ENCODE measurements at places on chromosomes 2 and 18.

DNA sequence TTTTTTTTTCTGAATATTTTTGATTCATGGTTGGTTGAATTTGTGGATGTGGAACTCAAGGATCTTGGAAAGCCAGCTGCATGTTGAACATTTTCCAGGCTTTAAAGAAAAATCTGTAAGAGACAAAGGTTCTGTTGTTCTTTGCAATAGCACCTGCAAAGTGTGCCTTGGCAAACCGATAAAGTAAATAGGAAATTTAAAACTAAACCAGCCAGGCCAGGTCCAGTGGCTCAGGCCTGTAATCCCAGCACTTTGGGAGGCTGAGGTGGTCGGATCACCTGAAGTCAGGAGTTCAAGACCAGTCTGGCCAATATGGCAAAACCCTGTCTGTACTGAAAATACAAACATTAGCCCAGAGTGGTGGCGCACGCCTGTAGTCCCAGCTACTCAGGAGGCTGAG, 74.4 kb downstream of the RIF1 start:
- DNase-seq: no peak

GRCh38 chr18:3246635-3247239, 864 bp upstream of the MYL12A start:
- peak; percentile 40 for DNase-seq

- DNase-seq: no peak
Observed at GRCh38 chr2:95347681-95348608, 50.8 kb downstream of the KCNIP3 start.

DNA sequence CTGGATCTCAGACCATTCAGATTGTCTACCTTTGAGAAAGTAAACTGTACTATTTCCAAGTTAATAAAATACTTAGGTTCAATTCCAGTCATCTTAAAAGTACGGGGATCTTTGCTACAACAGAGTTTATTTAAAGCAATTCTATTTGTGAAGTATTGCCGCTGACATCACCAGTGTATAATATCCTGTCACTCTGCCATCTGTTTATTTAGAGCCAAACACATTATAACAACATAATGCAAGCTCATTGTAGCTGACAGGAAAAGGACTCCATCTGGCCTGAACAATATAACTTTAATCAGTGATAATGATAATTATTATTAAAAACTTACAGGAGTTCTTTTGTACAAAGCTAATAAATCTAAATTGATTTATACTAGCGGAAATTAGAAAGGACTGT, 786.8 kb downstream of the ERBB4 start:
- no peak for DNase-seq

DNA sequence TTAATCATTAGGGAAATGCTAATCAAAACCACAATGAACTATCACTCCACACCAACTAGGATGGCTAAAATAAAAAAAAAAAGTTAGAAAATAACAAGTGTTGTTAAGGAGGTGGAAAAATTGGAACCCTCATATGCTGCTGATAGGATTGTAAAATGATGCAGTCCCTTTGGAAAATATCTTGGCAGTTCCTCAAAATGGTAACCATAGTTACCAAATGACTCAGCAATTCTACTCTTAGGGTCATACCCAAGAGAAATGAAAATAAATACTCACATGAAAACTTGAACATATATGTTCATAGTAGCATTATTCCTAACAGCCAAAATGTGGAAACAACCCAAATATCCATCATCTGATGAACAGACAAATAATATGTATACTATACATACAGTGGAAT, 15.7 kb upstream of the ACVR2A start:
- DNase-seq: no peak

- DNase-seq: no peak
Observed at GRCh38 chr2:52465287-52465686, 1302.3 kb upstream of the CHAC2 start.

GRCh38 chr2:36369163-36369562, 13.6 kb downstream of the CRIM1 start:
- no peak for DNase-seq

DNA sequence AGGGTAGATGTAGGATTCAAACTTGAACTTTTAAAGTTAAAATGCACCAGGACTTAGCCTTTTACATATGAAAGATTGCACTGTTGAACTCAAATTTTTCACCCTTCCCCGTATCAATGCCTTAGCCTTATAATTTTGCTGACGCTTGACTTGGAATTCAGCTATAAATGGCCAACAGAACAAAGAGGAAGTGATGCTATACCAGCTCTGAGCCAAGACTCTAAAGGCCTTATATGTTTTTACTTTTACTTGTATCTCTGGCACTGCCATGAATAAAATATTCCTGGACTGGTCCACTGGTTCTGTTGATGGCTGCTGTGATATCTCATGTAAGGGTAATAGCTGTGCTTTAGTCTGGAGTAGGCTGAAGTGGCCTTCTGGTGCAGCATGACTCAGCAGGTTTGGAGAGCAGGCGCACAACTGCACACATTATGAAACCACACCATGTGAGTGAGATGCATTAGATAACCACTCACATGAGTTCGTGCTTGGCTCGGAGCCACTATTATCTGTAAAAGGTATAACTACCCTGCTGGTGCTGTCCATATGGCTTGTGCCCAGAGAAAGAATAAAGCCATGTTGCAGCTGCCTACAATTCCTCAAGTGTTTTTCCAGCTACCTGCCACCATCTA, 8.4 kb upstream of the IER3IP1 start:
- DNase-seq: peak; percentile 28

GRCh38 chr2:46106690-46107089, 190.5 kb upstream of the EPAS1 start:
- no peak for DNase-seq

DNA sequence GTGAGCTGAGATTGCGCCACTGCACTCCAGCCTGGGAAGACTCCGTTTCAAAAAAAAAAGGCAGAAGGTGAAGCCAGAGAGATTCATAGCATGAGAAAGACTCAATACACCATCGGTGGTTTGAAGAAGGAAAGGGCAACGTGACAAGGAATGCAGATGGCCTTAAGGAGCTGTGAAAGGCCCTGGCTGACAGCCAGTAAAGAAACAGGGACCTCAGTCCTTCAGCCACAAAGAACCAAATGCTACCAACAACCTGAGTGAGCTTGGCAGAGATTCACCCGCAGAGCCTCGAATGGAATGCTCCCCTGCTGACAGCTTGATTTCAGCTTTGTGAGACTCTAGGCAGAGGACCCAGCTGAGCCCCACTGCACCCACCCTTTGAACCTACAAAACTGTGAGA, 154.9 kb upstream of the NDUFV2 start:
- no peak for DNase-seq

GRCh38 chr2:229025653-229026052, 245.4 kb downstream of the PID1 start:
- no peak for DNase-seq

DNA sequence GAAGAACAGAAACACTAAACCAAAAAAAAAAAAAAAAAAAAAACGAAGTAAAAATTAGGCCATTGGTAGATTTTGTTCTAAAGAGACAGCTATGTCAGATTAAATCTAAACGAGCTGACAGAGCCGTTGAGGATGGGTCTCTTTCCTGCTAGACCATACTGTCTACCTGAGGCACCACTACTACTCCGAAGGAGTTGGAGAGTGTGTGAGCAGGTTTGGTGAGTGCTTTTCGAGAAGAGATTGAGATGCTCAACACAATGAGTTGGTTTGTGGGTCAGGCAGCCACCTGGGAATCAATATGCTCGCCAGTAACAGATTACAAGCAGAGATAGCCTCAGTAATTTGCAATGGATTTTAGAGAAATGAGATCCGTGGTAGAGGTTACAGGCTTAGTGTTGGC, 281.5 kb upstream of the EPAS1 start:
- no peak for DNase-seq

- no peak for DNase-seq
Observed at GRCh38 chr18:49223837-49224529, 236.5 kb downstream of the DYM start.

- no peak for DNase-seq
Observed at GRCh38 chr18:46283268-46283667, 179.1 kb downstream of the HAUS1 start.

GRCh38 chr2:120779781-120780283, 44.2 kb downstream of the GLI2 start:
- peak; percentile 38 for DNase-seq

- DNase-seq: no peak
Observed at GRCh38 chr2:31203916-31204315, 13.4 kb downstream of the CAPN14 start.

GRCh38 chr2:78416625-78417300, 608.7 kb upstream of the REG3G start:
- DNase-seq: no peak

DNA sequence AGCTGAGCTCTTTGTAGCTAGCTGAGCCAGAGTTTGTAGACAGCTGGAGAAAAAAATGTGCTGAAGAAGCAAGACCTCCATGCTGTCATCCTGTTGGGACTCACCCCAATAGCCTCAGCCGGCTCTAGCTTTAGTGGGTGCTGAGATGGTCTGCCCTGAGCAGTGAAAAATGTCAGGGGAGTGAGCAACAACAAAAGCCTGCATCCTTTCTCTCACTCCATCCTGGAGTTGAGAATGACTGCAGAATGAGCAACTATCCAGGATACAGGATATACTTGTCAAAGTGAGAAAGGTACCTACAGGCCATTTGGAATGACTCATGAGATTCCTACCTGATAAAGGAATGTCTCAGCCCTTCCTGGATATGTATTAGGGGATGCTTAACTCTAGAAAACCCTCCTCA, 146.1 kb upstream of the DLX2 start:
- DNase-seq: no peak

DNA sequence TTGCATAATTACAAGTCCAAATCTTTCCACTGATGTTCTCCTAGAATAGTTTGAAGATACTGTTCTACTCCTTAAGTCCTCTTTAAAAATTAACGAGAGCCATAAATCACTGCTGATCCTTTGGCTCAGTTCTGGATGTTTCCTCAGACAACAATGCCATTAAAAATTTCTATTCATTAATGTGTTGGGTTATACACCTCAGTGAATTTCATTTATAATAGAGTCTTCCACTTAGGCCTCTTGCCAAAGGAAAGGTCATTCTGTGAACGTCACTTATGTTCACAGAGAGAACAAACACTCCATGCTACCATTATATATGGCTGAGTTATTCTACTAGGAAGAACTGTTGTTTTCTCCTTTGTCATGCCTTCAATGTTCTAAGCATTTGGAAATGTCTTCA, 1472.3 kb upstream of the CELF4 start:
- no peak for DNase-seq

DNA sequence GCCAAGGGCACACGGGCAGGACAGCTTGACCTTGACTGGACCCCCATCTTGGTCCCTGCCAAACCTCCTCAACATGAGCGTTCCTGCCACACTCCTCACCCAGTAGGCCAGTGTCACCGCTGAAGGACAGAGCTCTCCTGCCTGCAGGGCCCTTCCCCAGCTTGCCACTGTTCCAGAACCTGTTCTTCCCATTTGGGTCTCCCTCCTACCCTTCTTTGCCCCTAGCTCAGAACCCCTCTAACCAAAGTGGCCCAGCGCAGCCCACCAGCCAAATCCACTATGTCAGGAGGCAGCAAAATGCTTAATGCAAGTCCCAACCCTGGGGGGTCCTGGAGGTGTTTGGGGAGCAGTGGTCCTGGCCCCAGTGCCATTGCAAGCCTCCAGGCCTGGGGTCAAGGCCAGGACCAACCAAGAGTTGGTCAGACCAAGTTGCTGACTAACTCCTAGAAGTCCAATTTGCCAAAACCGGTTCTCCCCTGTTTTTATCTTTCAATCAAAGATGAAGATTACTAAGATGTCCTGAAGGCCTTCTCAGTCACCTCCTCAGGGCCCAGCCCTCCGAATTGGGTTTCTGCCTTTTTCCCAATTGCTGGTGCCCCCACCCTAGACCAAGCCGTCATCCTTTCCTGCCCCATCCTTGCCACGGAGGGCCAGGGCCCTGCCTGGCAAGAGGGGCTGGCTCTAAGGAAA, 4.5 kb upstream of the ASPRV1 start:
- DNase-seq: no peak

DNA sequence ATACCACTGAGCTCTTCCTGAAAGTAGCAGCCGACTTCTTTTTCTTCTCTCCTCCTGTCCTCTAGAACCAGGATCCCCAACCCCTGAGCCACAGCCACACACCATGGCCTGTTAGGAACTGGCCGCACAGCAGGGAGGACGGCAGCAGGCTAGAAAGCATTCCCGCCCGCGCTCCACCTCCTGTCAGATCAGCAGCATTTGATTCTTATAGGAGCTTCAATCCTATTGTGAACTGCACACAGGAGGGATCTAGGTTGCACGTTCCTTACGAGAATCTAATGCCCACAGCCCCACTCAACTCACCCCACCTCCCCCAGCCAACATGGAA, 179.1 kb upstream of the SH3BP4 start:
- DNase-seq: peak; percentile 53

GRCh38 chr2:19799881-19800780, 101.7 kb downstream of the TTC32 start:
- DNase-seq: no peak

DNA sequence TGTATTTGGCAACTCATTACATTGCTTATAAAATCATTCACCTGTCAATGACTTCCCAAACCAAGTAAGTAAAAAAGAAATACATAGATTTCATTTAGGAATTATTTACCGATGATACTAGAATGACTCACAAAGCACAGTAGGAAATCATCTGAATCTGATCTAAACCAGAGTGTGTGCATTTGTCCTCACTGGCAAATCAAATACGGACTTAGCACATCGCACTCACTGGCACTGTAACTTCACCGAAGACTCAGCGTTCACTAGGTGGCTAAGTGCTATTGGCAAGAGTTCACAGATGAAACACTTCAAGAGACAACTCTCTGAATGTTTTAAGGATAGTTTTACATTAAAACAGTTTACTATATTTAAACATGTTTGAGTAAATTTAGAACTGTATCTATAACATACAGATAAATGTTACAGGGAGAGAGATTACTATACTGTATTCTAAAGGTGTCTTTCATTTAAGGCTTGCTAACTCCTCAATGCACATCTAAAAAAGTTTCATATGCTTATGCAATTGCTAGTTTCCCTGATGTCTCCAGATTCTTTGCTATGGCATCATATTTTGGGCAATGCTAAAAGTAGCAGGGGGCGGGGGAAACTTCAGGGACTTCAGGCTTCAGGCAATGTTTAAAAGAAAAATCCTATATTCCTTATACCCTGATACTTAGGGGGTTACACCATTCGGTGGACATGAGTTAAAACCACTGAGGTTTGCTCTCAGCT, 48.8 kb downstream of the STK39 start:
- no peak for DNase-seq

DNA sequence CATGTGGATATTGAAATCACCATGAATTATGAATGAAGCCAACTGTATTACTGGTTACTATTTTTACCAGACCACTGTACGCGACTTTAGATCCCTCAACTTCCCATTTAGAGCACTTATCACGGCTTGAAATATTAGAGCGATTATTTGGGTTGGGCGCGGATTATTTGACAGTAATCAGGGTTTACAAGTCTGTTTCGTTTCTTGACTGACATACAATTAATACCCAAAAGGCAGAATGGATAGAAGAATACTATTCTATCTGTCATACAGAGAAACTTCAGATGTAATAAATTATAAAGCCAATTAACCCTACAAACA, 496 bp upstream of the NAPG start:
- DNase-seq: no peak

DNA sequence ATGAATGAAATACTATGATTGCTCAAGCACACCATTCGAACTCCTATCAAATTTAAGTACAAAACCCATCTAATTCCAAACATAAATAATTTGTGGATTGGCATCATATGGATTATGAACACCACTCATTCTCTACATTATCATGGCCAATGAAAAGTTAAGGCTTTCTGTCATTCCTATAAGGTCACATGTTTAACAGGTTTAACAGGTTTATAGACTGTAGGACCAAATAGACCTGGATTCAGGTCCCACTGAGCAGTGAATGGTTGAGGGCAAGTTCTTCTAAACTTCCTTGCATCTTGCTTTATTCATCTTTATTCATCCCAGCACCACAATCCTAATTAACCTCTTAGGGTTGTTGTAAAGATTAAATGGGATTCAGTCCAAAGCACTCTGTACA, 33.4 kb downstream of the FBXO36 start:
- no peak for DNase-seq

Measured in neural progenitor cell (in vitro differentiated cells).